ENCODE measurements at places on chromosomes 3 and 15.
A peak's percentile ranks its signal among the peaks of the same experiment; 100 is the strongest.

DNA sequence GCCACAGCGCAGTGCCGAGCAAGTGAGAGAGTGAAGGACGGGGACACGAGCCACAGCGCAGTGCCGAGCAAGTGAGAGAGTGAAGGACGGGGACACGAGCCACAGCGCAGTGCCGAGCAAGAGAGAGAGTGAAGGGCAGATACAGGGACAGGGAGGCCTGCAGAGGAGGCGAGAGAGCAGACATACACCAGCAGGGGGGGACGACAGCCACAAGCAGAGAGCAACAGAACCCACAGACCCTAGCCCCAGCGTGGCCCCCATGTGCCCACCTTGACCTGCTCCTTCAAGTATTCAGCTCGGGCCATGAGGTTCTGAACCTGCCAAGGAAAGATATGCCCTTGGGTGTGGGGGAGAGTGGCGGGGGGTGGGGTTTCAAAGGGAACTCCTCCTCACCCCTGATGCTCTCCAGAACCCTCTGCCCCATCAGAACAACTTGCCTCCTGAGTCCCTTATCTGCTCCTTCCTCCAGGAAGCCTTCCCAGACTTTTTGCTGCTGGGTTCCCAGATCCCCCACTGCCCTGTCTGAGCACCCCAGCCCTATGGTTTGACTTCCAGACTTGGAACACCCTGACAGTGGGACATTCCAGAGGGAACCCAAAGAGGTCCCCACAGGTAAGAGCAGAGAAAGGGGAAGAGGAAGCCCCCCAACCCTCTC lies 5.3 kb downstream of the ULK3 start:
- DNase-seq: no peak

GRCh38 chr3:68483041-68483440 lies 449.3 kb downstream of the TAFA4 start:
- DNase-seq: no peak

DNA sequence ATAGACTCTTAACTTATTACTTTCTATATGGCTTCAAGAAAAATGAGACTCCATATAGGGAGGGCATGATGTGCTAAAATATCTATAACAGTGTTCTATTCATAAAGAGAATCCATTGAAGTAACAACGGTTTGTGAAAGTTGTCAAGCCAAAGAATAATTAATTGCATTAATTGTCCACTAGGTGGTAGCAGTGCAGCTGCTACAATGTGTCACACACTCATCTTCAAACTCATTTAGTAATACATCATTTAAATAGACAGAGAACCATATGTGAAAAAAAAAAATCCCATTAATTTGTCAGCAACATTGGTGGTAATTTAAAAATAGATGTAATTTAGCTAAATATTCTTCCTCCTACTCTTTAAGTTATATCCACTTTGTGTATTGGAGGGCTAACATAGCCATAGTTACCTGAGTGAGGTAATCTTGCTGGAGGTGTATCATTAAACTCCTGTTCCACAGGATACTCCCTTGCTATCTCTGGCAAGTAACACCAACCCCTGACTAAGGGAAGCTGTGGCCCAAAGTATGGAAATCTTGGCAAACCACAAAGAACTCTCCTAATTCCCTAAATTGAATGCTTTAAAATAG lies 3.7 kb upstream of the CPA3 start:
- DNase-seq: no peak

GRCh38 chr3:151468284-151468917 lies 7.5 kb upstream of the IGSF10 start:
- peak; percentile 45 for DNase-seq

- no peak for DNase-seq
Observed at GRCh38 chr15:45799508-45799907, 164.7 kb downstream of the SQOR start.

GRCh38 chr3:171286580-171287249 lies 173.5 kb downstream of the TNIK start:
- no peak for DNase-seq

DNA sequence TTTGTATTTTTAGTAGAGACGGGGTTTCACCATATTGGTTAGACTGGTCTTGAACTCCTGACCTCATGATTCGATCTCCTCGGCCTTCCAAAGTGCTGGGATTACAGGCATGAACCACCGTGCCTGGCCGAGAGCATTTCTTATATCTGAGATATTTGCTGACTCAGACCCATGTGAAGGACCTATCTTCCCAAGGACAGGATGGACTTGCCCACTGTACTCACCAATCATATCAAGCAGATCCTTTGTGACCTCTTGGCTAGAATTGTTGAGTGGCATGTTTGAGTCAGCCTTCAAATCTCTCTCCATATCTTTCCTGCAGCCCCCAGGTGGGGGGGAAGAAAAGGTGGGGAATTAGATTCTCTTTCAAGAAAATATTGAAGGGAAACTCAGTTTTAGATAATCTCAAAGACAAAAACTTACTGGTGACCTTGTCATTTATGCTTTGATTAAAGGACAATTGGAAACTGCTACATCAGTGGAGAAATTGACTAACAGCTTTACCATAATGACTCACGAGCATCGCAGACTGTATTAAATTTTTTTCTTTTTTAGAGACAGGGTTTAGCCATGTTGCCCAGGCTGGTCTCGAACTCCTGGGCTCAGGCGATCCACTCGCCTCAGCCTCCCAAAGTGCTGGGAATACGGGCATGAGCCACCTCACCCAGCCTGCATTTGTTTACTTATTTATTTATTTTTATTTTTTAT lies 3.1 kb downstream of the C3orf62 start:
- no peak for DNase-seq

- DNase-seq: no peak
Observed at GRCh38 chr3:31953091-31953490, 28.0 kb downstream of the OSBPL10 start.

DNA sequence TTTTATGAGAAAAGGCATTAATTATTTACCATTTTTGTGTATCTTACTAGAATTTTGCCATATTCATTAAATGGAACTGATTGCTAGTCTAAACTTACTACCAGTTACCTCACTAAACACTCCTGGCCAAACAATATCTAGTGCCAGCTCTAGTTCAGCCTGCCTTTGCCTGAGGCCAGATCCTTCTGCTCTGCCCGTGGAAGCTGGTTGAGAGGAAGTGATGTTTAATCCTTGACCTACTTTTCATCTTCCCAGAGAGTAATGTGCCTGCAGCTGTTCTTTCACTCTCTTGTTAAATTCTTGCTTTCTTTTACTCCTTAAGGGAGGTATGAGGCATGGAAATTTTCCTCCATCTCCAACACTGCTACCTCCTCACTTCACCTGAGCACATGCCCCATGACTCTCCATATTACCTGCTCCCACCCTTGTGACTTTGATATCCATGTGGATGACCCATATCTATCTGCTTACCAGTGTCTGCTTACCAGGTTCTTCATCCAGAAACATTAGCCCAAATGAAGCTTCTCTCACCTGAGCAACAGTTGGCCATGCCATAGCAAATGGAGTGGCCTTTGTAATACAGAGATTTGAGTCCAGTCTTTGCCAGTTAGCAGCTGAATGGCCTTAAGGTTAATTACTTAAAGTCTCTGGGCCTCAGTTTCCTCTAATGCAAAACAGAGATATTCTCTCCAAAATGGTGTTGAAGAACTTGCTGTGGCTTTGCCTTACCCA lies 53.4 kb downstream of the UBE2E1 start:
- no peak for DNase-seq

DNA sequence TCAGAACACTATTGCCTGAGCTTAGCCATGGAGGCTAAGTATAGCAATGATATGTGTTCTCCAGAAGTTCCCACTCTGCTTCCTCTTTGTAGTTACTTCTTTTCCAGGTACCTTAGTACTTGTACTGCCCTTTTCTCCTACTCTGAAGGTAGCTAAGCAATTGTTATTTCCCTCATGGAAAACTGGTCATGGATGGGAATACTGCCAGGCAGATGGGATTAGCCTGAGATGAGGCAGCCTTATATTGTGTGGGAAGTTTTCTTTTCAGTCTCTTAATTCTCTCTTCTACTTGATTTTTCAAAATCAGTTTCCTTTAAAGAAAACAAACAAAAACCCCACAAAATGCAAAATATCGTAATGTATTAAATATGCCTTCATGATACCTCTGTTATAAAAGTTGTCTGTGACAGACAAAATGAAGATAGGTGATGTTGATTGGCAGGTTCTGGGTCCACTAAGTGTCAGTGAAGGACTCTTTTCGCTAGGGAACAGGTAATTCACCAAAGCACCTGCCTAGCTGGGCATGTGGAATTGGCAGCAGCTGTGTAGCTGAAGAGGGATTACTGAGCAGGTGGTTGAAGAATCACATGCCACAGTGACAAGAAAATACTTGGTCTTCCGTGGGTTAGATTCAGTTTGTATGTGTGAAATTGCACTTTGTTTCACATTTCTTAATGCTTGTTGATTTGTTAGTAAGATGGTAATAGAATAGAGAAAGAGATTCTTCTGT lies 4.1 kb downstream of the ZNF609 start:
- peak; percentile 45 for DNase-seq

DNA sequence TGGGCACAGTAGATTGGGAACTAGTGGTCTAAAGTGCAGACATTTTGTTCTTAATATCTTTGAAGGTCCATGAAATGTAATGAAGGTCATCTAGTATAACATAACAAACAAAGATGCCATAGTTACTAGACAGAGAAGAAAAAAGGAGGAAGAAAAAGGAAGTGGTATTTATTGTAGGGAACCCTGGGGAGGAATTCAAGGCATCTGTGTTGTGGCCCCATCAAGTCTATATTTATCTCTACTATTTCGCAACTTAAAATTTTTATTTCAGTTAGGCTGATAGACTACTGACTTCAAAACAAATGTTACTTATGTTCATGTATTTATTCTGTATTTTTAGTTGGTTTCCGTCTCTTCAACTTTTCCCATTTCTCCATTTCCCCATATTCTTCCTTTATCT lies 48.9 kb upstream of the ZDHHC23 start:
- DNase-seq: no peak

GRCh38 chr3:185115371-185115770 lies 37.5 kb downstream of the C3orf70 start:
- no peak for DNase-seq

DNA sequence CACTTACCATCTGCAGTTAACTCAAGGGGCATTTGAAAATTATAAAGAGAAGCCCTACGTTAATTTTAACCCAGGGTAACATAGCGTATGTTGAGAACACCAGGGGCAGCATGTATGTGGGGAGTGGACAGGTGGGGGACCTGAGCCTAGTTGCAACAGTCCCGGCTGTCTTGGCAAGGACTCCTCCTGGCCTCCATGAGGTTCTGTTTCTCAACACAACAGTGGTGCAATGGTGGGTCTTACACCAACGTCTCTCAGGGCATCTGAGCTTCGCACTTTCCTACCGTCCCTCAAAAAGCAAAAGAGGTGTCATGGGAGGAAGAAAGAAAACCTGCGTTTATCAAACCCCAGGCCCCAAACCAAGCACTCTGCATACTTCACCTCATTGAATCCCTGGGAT lies 50.6 kb downstream of the MGLL start:
- no peak for DNase-seq

DNA sequence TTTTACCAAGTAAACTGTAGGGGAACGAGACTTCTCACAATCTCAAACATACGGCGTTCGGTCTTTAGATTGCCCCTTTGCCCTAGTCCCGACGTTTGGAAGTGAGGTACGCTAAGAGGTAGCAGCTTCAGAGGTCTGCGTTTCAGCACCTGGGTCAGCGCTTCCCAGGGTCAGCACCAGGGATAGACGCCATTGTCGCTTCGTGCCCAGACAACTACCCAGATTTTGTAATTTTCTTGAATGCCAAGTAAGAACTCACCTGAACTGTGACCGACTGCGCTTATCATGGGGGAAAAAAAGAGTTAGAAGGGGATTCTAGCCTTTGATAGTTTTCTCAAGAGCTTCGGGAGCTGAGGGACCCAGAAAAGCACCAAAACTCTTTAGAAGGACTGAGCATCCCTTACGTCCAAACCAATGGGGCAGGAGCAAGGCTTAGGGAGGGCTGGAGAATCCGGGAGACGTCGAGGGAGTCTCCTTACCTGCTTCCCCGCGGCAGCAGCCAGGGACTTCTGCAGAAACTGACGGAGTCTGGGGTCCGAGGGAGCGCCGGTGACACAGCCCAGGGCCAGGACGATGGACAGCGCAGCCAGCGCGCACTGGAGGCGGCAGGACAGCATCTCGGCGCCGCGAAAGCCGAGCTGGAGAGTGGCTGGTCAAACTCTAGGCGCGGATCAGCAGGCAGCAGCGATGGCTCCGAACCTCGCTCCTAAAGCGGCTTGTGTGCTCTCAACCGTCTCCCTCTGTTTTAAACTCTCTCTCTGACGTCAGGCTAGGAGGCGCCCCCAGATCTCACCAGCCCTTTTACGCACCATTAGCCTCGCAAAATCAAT lies at the start of gene SST:
TSS of gene SST (minus strand) at position 720 of the 830 bp plus-strand sequence. CDS start at position 617, 103 bp downstream.
- DNase-seq: peak; percentile 26

- peak; percentile 52 for DNase-seq
Observed at GRCh38 chr3:188901126-188901525, 270.6 kb upstream of the TPRG1 start.

GRCh38 chr15:95346721-95347475 lies 983.6 kb upstream of the NR2F2 start:
- DNase-seq: no peak

DNA sequence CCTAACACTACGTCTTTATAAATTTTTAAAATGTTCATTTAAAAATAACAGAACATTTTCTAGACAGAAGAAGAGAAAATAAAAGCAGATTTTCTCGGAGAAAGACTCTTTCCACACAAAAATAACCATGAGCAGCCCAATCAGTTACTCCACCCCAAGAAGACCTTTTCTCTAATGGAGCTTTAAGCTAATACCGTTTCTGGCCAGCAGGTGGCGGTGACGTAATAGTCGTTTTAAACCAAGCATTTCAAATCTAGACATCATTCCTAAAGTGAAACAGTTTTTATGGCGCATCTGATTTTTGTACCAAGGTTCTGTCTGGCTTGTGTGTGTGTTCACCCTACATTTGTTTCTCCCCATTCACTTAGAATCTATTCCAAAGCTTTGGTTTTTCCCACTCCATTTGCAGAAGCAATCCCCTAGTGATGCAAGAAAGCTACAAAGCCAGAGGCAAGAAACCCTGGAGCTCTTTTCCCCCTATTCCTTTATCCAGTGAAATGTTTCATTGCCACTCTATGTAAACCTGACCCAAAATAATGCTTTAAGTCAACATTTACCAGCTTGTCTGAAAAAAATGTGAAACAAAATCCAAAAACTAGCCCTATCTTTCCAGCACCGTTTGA lies 336.7 kb upstream of the IGF1R start:
- peak; percentile 55 for DNase-seq

GRCh38 chr3:167520266-167521005 lies 46.6 kb upstream of the SERPINI2 start:
- no peak for DNase-seq

DNA sequence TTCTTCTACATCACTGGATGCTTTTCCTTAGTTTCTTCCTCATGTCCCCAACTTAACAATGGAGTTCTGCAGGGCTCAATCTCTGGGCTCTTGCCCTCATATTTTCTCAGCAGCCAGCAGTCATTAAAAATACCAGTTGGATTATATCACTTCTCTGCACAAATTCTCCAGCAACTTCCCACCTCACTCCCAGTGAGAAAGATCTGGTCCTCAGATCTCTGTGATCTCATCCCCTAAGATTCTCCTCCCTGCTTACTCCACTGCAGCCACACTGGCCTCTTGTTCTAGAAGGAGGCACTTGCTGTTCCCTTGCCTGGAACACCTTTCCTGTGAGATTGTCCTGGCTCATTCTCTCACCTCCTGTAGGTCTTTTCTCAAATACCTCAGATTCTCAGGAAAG lies 6.1 kb downstream of the ERICH6 start:
- DNase-seq: no peak

Data from stromal cell of bone marrow (primary cell).